ENCODE measurements at places on chromosomes 7 and 10.

- H3K36me3 ChIP-seq = peaks cover 24% of the 10 kb centered on the region
- H3K4me1 ChIP-seq = peaks cover 11% of the 10 kb centered on the region
- no peak overlapping the region for H3K27ac ChIP-seq
- DNase-seq = no peak
- H3K27me3 ChIP-seq = no peaks in the 10 kb centered on the region
Observed at GRCh38 chr7:132972745-132973144, 109.1 kb downstream of the CHCHD3 start.

GRCh38 chr7:47479821-47480575, 101.9 kb downstream of the TNS3 start:
- no peak for DNase-seq
- peaks cover 47% of the 10 kb centered on the region for H3K4me1 ChIP-seq
- no peak overlapping the region for H3K4me3 ChIP-seq

DNA sequence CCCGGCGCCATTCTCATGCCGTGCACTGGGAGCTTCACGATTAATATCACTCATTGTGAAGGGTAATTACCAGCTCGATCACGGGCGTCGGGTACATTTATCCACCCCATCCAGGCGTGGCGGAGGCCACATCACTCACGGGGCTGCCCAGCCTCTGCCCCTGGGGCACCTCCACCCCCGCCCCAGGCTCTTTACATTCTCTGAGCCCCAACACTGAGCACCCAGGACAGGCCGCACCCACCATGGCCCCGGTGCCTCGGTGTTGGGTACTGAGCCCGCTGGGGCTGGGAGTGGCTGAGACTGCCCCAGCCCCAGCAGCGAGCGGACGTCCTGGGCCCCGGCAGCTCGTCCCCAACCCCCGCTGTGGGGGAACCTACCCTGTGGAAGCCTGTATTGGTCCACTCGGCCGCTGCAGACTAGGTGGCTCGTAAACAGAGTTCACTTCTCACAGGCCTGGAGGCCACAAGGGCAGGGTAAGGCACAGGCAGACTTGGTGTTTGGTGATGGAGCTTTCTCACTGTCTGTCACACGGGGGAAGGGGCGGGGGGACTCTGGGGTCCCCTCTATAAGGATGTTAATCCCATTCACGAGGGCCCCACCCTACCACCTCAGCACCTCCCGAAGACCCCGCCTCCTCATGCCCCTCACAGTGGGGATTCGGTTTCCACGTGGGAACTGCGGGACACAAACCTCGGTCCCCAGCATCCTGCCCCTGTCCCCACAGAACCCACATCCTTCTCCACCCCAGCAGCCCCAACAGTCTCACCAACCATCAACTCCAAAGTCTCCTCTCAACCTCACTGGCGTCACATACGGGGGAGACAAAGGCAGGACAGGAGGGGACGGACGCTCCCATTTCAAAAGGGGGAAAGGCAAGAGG, 184.1 kb downstream of the ELFN1 start:
- no peaks in the 10 kb centered on the region for H3K36me3 ChIP-seq
- H3K27ac ChIP-seq = no peak overlapping the region
- H3K4me3 ChIP-seq = no peak overlapping the region
- DNase-seq = no peak
- no peaks in the 10 kb centered on the region for H3K4me1 ChIP-seq

GRCh38 chr10:58853668-58854067, 322.8 kb upstream of the PHYHIPL start:
- peak; percentile 24 for DNase-seq
- no peaks in the 10 kb centered on the region for H3K27me3 ChIP-seq
- H3K27ac ChIP-seq = no peak overlapping the region
- no peak overlapping the region for H3K4me3 ChIP-seq
- no peaks in the 10 kb centered on the region for H3K36me3 ChIP-seq

DNA sequence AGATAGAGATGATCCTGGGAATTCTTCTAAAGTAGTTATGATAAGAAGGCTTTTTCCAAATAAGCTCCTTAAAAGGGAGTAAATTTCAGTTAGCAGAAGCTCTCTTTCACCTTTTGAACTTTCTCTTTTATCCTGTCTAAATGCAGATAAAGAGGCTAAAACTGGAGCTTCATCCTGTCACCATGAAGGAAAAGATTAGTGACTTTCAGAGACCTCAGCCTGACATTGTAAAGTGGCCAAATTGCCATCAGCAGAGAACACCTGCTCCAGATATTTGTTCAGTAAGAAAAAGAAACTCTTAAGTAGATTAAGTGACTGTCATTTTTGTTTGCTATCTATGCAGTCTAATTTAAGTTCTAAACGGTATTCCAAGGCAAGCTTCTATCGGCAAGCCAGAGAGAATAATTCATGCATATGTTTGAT, 18.3 kb downstream of the VWDE start:
- peaks cover 5% of the 10 kb centered on the region for H3K27me3 ChIP-seq
- no peak overlapping the region for H3K27ac ChIP-seq
- no peak overlapping the region for H3K4me3 ChIP-seq
- H3K4me1 ChIP-seq = no peaks in the 10 kb centered on the region
- H3K36me3 ChIP-seq = no peaks in the 10 kb centered on the region
